Activated CD8-positive, alpha-beta memory T cell treated with anti-CD3 and anti-CD28 coated beads, Interleukin-2, amount 50 U/mL, for 48 hours (primary cell): ENCODE measurements at places on chromosomes 13 and 19.

DNA sequence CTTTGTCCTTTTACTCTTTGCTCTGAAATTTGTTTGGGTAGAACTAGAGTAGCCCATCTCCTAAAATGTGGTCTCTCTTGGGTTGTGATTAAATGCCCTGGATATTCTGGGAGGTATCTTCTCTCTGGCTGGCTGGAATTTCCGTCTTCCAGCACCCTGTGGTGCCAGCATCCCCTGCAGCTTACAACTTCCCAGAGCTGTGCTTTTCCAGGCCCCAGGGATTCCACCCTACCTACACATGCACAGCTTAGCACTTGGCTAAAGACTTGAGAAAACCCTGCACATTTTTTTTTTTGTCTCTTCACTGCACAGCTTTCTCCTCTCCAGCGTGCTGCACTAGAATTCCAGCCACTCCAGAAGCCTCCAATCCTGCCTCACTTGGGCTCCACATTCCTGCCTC lies 334.7 kb downstream of the IRS2 start:
- DNase-seq, result no peak

GRCh38 chr19:39038098-39038497 lies 5.7 kb upstream of the FBXO27 start:
- no peak for DNase-seq

DNA sequence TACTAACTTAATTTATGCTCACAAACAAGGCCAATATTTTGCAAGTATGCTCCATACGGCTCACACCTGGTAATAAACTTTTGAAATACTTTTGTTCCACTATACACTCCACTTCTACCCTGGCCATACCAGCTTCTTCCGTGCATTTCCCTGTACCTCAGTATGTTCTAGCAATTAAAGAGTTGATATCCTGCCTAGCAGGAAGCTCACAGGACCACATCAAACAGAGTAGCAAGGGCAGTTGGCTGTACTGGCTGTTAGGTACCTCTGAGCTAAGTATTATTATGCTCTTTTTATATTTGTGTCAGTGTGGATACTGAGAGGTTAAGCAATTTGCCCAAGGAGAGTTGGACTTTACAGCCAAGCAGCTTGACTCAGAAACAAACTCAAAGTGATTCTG lies 257.7 kb downstream of the SLITRK6 start:
- no peak for DNase-seq

- DNase-seq, result no peak
These were observed 56.9 kb downstream of the NFIC start for GRCh38 chr19:3423183-3423829.

GRCh38 chr19:55538132-55538531 lies 1.2 kb upstream of the SBK2 start:
- no peak for DNase-seq

DNA sequence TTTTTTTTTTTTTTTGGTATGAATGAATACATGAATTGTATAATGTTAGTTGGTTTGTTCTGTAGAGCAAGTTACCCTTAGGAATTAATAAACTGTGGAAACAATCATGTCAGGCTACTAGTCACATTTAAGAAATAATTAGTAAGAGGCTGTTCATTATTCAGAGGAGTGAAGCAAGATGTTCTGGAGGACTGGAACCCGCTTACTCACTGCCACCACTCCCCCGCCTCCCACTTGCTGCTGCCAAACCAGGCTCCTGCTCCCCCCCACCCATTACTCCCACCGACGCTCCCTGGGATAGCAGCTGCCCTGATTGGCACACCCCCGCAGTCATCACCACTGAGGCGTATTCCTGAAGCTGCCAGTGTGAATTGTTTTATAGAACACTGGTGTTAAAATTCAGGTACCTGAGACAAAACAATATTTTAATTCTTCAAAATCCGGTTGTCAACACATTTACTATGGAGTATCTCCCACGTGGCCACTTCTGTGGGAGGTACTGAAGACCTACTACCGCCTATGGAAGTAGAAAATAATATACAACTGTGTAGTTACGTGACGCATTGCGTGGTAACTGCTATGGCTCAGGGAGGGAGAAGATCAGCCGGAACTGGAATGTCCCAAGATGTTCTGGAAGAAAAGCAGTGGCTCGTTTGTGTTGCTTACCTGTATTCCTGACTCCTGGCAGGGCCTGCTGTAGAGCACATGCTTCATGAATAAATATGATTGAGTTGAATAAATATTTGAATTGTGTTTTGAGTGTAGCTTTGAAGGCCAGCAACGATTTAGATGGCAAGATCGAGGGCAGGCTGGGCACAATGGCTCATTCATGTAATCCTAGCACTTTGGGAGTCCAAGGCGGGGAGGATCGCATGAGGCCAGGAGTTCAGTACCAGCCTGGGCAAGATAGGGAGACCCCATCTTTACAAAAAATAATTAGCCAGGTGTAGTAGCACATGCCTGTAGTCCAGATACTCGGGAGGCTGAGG lies 1.7 kb downstream of the DPY19L3 start:
- DNase-seq, result no peak

DNA sequence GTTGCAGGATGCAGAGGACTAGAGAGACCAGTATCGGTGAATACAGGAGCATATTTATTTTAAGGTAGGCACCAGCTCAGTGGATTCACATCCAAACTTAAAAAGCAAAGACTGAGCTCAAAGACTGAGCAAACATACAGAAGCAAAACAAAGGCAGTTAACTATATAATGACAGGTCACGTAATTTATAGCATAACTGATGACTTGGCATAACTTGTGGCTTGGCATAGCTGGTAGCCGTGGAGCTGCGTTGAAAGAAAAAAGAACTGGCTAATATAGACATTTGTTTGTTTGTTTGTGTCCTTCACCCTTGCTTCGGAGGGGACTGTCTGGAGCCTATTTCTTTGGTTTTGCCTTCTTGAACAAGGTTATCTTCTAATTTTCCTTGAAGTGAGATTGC lies 33.7 kb downstream of the ZNF493 start:
- no peak for DNase-seq

- no peak for DNase-seq
These were observed 300.3 kb downstream of the MYO16 start for GRCh38 chr13:108929532-108930206.

GRCh38 chr19:14979476-14980255 lies at the start of gene SLC1A6:
TSS of gene SLC1A6 (minus strand) at chr19:14979864. CDS start at chr19:14972910, 6,954 bp downstream.
- DNase-seq, result peak; percentile 51

GRCh38 chr19:27901078-27901477 lies 1311.9 kb downstream of the UQCRFS1 start:
- no peak for DNase-seq

DNA sequence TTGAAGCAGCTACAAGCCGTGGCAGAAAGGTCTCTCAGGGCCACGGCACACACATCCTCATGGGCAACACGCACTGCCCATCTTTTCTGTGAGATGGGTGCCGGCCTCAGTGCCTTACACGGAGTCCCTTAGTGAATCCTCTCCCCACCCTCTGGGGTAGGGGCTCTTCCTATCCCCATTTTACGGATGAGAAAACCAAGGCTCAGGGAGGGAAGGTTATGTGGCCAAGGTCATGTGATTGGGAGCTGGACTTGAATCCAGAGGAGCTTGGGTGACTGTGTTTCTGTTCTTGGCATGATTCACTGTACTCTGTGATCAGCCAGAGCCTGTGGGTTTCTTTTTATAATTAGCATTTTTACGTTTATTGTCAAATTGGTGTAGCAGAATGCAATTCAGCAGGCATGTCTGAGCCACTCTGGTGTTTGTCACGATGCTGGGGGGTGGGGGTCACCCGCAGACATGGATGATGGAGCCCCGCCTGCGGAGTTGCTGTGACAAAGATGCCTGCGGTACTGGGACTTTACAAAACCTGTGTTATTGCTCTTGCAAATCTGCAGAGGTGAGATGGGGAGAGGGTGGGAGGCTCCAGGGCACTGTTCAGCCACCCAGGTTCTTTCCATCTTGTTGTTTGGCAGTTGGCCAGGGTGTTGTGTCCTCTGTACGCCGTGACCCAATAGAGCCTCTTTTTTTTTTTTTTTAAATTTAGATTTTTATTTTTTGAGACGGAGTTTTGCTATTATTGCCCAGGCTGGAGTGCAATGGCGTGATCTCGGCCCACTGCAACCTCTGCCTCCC lies 4.5 kb downstream of the SCN1B start:
- no peak for DNase-seq

- no peak for DNase-seq
These were observed 411.6 kb upstream of the SLITRK5 start for GRCh38 chr13:87259479-87260083.

DNA sequence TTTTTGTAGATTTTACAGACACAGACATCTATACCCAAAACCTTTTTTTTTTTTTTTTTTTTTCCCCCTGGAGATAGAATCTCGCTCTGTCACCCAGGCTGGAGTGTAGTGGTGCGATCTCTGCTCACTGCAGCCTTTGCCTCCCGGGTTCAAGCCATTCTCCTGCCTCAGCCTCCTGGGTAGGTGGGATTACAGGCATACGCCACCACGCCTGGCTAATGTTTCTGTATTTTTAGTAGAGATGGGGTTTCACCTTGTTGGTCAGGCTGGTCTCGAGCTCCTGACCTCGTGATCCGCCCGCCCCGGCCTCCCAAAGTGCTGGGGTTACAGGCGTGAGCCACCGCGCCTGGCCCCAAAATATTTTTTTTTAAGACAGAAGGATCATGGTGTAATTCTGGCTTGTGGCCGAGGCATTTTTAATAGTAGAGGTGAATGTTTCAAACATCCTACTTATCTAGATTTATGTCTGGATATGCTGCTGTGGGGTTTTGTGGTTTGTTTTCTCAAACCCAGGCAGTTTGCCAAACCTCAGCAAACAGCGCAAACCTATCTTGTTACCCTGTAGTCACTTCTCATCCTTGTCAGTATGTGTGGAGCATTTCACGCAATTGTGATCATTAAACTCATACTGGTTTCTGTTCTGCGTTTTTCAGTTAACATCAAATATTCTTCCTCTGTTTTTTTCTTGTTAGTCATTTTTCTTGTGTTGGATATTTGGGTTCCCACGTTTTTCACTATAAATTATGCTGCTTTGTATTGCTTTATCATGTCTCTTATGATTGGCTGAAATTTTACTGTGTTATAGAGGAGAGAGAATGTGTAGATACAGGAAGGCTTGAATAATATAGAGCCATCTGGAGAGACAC lies 36.2 kb upstream of the GARRE1 start:
- DNase-seq, result peak; percentile 70

DNA sequence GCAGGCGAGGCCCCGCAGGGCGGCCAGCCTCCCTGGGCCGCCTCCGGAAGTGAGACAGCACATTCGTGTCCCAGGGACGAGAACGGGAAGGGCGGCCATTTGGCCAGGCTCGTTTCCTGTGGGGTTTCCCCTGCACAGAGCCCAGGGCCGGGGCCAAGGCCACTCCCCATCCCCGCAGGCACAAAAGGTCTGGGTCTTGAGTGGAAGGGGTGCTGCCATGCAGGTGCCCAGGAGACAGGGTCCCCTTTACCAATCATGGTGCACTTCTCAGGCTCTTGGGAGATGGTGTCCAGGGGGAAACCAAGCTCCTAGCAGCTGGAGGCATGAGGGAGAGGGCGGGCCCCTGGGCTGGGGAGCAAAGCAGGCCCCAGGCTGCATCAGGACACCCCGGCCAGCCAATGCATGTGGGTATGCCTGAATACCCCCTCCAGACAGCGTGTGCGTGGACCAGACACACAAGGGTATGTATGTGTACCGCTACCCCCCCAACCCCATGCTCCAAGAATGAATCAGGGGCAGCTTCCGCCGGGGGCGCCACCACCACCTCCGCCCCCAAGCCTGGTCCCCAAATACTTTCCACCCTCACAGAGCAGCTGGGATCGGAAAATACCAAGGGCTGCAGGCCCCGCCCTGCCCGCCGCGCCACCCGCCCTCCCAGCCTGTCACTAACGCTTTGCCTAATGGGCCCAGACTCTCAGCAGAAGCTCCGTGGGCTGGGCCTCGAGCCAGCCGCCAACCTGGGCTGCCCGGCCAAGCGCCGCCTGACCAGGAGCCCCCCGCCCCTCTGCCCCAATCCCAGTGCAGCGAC lies 37.6 kb upstream of the NANOS3 start:
- DNase-seq, result peak; percentile 91

DNA sequence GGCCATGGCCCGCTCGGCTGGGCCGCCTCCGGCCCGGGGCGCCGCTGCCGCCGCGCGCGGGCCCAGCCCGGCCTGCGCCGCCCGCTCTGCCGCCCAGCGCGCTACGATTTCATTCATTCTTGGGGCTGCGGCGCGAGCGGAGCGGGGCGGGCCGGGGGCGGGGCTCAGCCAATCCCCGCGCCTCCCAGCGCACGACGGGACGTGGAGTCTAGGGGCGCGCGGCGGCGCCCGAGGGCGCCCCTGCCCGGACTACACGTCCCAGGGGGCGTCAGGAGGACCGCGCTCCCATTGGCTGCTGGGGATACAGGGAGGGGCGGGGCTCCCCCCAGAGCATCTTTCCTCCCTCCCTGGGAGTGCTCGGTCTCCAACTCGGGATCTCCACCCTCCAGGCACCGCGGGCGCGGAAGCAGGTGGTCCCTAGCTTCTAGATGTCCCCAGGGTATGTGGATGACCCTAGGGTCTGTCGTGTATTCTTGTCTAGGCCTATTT lies 5.6 kb upstream of the DPF1 start:
- DNase-seq, result peak; percentile 87

DNA sequence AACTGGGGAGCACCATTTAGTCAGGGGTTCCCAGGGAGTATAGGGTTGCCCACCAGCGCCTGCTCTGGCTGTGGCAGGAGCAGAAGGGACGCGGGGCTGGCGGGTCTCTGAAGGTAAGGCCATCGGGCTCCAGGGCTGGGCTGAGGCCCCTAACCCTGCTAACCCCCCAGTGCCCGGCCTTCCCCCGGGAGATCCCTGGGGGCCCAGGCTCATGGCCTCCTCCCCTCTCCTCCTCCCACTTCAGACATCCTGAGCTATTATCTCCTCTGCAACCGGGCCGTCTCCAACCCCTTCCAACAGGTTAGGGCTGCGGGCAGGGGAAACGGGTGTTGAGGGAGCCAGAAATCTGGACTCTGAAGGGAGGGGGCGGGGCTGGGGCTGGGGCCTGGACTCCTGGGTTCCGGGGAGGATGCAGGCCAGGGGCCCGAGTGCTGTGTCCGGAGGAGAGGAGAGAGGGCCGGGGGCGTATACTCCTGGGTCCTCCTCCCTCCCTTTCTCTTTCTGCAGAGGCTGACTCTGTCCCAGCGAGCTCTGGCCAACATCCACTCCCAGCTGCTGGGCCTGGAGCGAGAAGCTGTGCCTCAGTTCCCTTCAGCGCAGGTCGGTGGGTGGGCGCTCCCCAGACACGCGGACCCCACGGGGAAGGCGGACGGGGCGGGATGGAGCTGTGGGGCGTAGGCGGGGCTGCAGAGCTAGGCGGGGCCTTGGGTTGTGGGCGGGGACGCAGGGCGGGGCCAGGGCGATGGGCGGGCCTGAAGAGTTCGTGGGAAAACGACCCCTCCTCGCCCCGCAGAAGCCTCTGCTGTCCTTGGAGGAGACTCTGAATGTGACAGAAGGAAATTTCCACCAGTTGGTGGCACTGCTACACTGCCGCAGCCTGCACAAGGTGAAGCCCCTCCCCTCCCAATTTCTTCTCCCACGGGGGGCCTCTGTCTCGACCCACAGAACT lies 15.3 kb downstream of the TTYH1 start:
- DNase-seq, result peak; percentile 78

- DNase-seq, result no peak
These were observed 515.3 kb upstream of the SGCG start for GRCh38 chr13:22665506-22665905.

- DNase-seq, result no peak
These were observed 616 bp upstream of the PCDH17 start for GRCh38 chr13:57630661-57631595.
